ENCODE measurements at places on chromosomes 4 and X. TPM values are rescaled to one million over a fixed set of nuclear protein-coding genes. Genes with fewer than 3 reads are reported as not detected.
A peak's percentile ranks its signal among the peaks of the same experiment; 100 is the strongest.

SH3D19 gene
- 30.2 TPM for polyA plus RNA-seq

DNA sequence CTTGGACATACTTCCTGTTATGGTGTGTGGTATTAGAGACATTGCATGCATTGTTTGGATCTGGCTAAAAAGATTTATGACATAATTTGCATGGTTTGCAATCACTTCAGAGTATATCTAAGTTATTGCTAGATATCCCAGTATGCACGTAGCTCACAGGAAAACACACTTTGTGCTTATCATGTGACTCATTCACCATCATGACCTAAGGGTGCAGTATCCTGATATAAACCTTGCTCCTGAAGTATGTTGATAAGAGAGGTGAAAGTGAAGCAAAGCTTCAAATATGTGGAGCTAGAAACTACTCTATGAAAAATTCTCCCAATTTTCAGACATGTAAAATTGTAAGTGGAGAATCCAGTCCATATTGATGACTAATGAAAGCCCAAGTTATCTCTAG lies 46.9 kb upstream of the GRXCR1 start:
- DNase-seq = no peak

DNA sequence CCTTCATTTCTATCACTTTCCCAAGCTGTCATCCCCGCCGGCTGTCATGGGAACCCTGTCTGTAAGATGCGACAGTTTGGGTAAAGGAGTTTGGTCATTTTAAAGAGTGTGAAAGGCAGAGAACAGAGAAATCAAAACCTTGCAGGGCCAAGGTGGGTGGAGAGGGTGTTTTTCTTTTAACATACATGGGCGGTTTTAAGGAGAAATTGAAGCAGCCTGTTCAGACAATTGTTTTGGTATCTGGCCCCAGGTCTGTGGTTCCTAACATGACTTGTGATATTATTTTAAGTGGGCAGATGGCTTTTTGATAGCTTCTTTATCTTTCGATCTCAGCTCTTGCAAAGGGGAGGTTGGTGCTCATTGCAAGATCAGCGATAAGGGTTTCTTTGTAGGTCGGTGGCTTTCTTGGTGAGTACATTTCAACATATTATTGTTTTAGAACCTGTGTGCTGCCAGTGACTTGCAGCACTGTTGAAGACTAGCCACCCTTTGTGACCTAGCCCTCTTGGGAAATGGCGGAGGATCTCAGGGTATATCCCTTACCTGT lies 3.7 kb downstream of the PPP1R3F start:
- no peak for DNase-seq

- no peak for DNase-seq
Observed at GRCh38 chr4:140793291-140793690, 37.1 kb upstream of the TBC1D9 start.

DNA sequence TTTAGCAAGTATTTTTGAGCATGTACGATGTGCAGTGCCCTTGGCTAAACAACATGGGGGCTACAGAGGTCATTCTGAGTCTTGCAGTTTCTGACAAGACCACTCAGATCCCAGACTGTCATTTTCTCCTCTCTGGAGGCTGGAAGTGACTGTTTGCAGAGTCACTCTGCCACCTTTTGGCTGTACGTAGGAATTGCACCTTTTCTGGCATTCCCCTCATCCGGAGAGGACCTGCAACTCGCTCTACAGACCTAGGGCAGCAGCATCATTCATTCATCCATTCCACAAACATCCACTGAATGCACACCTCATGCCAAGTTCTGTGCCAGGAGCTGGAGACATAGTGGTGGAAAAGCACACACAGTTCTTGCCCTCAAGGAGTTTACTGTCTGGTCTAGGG lies 160.4 kb upstream of the GPR101 start:
- DNase-seq = peak; percentile 5

- DNase-seq = no peak
Observed at GRCh38 chr4:163755013-163755412, 260.5 kb downstream of the TMA16 start.

Measured in endothelial cell of umbilical vein (primary cell).